Naive thymus-derived CD4-positive, alpha-beta T cell (primary cell): ENCODE measurements at places on chromosomes 12 and 14. TPM values are rescaled to one million over a fixed set of nuclear protein-coding genes. Genes with fewer than 3 reads are reported as not detected.
A peak's percentile ranks its signal among the peaks of the same experiment; 100 is the strongest.

DNA sequence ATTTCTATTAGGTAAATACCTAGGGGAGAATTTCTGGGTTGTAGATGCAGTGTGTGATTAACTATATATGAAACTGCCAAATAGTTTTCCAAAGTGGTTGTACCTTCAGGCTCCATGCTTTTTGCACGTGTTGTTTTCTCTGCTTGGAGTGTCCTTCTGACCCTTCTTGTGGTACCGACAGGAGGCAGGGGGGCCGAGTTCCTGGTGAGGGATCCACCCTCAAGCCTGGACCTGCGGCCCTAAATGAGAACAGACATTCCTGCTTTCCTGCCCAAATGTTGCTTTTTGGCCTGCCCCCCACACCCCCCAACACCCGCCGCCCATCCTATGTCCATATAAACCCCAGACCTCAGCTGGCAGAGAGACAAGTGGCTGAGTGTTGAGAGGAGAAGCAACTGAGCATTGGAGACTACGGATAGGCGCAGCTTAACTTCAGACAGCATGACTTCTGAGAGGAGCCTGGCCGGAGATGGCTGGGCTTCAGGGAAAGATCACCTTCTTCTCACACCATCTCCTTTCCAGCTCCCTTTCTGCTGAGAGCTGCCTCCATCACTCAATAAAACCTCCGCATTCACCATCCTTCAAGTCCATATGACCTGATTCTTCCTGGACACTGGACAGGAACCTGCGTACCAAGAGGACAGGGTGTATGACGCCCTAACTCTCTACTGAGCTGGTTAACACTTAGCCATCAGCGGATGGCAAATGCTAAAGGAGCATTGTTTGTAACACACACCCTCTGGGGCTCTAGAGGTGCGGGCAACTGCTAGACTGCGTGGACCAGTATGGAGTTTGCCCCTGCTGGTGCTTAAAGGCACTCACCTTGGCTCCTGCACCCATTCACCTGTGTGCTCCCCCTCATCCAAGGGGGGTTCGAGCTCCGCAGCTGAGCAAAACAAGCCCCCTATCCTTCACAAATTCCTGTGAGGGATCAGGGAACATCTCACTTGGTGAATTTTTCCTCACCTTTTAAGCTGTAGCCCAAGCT is 194.7 kb upstream of the FBXO33 start:
- DNase-seq, result no peak

GRCh38 chr12:52792185-52793029 is 3.5 kb downstream of the KRT3 start:
- DNase-seq, result no peak

GRCh38 chr14:27995691-27996090 is 770.9 kb upstream of the FOXG1 start:
- no peak for DNase-seq

GRCh38 chr12:64080319-64081007 is 141.6 kb downstream of the KICS2 start:
- DNase-seq, result no peak

DNA sequence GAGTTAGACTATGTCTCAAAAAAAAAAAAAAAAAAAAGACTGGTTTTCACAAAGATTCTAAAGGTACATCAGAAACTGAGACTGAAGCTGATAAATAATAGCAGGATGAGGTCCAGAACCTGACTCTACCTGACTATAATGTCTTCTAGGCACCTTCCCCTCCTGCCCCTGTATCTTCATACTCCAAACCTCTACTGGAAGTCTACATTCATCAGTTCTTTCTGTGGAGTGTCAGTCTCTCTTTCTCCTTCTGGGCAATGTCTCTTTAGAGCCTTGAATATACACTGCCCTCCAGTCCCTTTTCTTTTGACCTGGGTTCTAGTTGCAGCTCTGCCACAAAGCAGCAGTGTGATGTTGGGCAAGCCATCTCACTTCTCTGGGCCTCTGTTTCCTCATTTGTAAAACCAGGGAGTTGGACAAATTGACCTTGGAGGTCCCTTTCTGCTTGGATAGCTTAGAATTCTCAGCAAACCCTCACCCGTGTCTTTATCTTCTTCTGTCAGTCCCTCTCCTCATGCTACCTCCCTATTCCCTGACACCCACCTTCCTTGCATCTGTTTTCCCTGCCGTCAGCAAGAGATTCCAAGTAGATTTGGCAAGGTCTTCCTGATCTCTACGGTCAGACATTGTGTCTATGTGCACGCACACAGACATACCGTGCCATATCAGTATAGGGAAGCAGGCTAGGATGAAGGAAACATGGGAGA is 4.3 kb downstream of the NFE2 start:
- DNase-seq, result no peak

DNA sequence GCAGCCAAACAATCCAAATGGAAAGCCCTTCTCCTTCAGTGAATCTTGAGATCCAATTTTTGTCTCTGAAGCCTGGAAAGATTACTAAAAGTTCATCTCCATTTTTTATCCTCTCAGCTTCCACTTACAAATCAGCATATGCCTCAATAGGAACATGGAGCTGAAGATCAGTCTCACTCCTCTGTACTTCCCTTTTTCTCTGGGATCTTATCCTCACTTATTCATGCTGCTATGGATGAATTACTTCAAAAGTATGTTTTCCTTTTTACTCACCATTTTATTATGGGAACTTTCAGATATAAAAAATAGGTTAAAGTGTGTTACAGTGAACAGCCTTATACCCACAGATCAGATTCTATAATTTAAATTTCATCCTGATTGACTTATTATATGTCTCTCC is 14.4 kb upstream of the NTF3 start:
- DNase-seq, result no peak

DNA sequence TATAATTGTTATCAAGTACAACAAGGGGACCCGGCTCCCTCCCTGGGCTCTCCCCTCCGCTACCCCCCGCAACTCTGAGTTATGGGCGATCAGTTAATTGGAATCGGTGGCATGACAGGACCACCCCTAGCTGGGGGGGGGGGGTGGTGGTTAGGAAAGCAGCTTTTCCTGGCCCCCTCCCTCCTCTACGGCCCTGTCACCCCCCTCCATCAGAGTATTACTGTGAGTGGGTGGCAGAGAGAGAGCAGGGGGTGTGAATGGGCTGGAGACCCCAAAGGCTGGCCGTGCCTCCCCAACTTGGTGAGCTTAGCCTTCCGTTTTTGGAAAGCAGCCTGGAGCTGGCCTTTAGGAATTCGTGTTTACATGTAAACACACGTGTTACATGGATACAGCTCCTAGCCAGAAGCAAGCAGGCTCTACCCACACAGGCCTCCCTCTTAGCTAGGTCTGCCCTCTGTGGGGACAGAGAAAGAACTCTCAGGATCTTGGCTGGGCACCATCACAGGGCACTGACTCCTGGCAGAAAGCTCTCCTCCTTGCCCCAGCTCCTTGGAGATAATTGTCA is 1.1 kb upstream of the HOXC4 start:
- no peak for DNase-seq

DNA sequence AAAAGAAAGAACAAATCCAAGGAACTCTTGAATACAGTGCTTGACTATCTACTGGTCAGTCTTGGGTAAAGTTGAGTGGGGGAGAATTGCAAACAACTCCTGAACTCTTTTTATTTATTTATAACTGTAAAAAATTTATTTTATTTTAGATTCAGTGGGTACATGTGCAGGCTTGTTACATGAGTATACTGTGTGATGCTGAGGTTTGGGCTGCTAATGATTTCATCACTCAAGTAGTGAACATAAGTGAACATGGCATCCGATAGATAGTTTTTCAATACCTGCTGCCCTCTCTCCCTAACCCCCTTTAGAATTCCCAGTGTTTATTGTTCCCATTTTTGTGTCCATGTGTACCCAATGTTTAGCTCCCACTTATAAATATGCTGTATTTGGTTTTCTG is 3.2 kb upstream of the GSG1 start:
- no peak for DNase-seq

DNA sequence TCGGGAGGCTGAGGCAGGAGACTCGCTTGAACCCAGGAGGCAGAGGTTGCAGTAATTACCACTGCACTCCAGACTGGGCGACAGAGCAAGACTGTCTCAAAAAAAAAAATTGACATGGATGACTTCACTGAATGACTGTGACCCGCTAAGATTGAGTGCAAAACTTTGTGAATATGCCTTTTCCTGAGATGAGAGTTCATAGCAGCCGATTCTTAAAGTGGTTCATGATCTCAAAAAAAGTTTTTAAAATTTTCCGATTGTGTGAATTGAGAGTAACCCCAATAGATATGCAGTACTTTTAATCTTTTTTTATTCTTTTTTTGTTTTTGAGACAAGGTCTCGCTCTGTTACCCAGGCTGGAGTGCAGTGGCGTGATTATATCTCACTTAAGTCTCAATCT is 1.2 kb downstream of the TCTN1 start:
- no peak for DNase-seq

GRCh38 chr12:57055824-57056223 is 5.9 kb upstream of the MYO1A start:
- DNase-seq, result no peak

DNA sequence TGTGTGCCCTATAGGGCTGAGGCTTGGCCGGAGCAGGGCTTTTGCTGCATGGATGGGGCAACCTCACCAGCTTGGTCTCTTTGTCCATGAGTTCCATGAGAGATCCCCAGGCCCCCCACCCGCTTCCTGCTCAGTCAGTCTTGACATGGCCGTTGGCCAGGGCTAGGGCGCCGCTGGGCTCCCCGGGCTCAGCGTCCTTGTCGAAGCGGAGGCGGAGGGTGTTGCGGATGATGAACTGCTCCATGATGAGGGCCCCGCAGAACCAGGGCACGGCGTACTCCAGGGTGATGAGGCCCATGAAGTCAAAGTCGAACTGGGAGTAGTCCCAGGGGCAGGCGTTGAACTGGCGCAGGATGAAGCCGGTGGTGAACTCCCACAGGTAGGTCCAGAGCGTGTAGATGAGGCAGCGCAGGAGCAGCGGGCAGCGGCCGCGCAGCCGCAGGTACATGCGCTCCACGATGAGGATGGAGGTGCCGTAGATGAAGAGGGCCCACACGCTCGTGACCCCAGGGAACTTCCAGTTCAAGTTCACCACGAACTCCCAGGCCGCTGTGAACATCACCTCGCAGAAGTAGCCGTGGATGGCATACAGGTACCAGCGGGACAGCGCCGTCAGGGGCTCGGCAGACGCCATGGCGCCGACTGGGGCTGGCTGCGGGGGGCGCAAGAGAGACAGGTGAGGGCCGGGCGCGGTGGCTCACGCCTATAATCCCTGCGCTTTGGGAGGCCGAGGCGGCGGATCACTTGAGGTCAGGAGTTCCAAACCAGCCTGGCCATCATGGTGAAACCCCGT is 15.0 kb downstream of the TMEM229B start:
- DNase-seq, result no peak

DNA sequence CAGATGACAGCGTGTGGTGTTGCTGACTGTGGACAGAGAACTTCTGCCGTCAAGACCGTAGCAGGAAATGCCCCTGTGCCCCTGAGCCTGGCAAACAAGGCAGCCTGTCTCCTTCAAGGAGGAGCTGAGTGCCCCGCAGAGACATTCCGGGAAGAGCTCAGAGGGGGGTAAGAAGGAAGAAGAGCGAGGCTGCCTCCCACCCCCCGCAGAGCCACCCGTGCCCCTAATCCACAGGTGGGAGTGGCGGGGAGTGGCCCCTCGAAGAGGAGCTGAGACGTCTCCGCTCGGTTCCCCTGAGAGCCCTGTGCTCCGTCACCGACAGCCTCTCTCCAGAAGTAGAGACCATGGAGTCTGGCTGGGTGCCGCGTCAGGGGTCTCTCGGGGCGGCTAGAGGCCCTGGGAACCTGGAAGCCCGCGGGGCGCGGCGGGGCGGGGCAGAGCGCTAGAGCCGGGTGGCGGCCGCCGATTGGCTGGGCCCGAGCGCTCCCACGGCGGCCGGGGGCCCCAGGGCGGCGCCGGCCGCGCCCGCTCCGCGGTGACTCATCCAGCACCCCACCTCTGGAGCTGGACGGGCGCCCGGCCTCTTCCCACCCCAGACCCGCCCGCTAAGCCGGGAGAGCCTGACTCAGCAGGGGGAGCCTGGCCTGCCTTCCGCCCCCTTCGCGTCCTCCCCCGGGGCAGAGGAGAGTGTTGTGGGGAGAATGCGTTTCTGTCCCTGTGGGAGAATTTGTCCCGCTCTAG is 25.2 kb upstream of the KRT78 start:
- peak; percentile 57 for DNase-seq

GRCh38 chr12:105954951-105955931 is 183.5 kb downstream of the NUAK1 start:
- DNase-seq, result no peak

GRCh38 chr14:104883681-104884361 is 18.8 kb downstream of the CEP170B start:
- DNase-seq, result no peak

- DNase-seq, result no peak
Measured at GRCh38 chr12:20477255-20477654, 108.9 kb downstream of the PDE3A start.

GRCh38 chr12:67681105-67681778 is 32.7 kb downstream of the DYRK2 start:
- no peak for DNase-seq

DNA sequence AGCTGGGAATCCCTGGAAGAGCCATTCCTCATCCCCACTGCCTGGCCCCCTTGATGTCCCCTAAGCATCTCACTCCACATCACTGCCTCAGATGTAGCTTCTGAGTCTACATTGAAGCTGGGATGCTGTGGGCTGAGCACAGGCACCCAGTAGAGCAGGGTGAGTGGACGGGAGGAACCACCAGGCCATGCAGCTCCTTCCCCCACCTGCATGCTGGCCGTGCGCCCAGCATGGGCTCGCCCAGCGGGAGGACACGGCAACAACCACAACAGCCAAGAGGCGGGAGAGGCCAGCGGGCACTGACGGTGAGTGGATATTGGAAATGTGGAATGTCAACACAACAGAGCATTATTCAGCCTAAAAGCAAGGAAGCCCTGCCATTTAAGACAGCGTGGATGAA is 310.9 kb downstream of the ADGRD1 start:
- DNase-seq, result no peak

The GLT8D2 gene
- not detected for total RNA-seq

The SSPN gene
- not detected for total RNA-seq

The CEP290 gene
- 29.5 TPM for total RNA-seq

The HRK gene
- not detected in 2 replicates for total RNA-seq

The PLEKHD1 gene
- 0.07 and 0.13 TPM in 2 replicates for total RNA-seq
